DMS153 (cell line): ENCODE measurements at places on chromosomes 11 and 22.

GRCh38 chr11:125559888-125560287 is 9.4 kb upstream of the EI24 start:
- DNase-seq, result no peak

- no peak for DNase-seq
These were observed 922.1 kb downstream of the OPCML start for GRCh38 chr11:132610216-132610615.

DNA sequence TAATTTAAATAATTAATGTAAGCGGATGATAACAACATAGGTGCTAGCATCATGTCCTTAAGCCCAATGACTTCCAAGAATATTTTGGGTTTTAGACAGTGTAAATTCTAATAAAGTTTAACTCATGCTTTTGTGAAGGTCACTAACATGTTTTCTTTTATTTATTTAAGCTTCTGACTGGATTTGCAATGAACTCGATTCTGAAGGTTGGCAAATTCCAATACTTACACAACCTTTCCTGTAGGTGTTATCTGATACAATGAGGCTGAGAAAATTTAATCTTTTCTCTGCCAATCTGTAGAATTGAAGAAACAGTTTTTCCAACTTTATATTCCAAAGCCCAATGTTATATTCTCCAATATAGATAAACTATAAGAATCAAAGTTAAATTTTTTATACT is 311.3 kb downstream of the LUZP2 start:
- DNase-seq, result no peak

GRCh38 chr11:103729617-103730016 is 306.8 kb upstream of the DDI1 start:
- no peak for DNase-seq

- peak; percentile 33 for DNase-seq
These were observed 1088.2 kb downstream of the TBC1D22A start for GRCh38 chr22:47850644-47851151.
